ENCODE measurements at places on chromosomes 1 and 21.

- DNase-seq = no peak
These were observed 436.7 kb upstream of the TMPRSS15 start for GRCh38 chr21:18840239-18840638.

GRCh38 chr1:67345556-67345955 lies 37.9 kb downstream of the IL12RB2 start:
- DNase-seq = no peak

GRCh38 chr1:241532864-241533263 lies 686 bp downstream of the KMO start:
- no peak for DNase-seq

DNA sequence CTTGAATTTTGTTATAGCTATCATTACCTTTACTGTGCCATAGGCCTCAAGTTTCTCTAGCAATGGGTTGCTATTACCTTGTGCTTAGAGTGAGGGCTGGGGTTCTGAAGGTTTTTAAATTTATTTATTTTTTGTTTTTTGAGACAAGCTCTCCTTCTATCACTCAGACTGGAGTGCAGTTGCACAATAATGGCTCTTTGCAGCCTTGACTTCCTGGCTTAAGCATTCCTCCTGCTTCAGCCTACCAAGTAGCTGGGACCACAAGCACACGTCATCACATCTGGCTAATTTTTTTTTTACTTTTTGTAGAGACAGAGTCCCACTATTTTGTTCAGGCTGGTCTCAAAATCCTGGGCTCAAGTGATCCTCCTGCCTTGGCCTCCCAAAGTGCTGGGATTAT lies 41.5 kb downstream of the SNX27 start:
- DNase-seq = no peak

- DNase-seq = no peak
These were observed 144.3 kb downstream of the DNM3 start for GRCh38 chr1:171985639-171986038.

- DNase-seq = no peak
These were observed 5.4 kb upstream of the ZNF281 start for GRCh38 chr1:200415227-200415626.

GRCh38 chr1:161266202-161266601 lies 7.7 kb downstream of the PCP4L1 start:
- DNase-seq = no peak

- DNase-seq = no peak
These were observed 398.8 kb downstream of the DUSP10 start for GRCh38 chr1:221343136-221343535.

DNA sequence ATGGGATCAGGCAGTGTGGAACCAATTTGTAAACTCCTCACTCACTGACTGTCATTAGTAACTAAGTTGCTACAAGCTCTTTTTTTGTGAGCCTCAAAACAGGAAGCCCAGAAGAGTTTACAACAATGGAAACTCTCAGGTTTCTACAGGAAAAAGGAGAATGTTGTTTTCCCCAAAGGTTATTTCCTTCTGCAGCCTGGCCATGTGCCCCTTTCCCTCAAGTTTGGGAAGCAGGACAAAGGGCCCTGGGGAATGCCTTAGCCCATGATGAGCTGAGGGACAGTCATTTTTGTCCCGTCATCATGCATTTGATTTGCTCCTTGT lies 395.9 kb downstream of the KIF26B start:
- DNase-seq = no peak

- DNase-seq = peak; percentile 32
These were observed 1.9 kb downstream of the WDR26 start for GRCh38 chr1:224432672-224433040.

GRCh38 chr1:218498056-218498938 lies 153.2 kb downstream of the TGFB2 start:
- no peak for DNase-seq

DNA sequence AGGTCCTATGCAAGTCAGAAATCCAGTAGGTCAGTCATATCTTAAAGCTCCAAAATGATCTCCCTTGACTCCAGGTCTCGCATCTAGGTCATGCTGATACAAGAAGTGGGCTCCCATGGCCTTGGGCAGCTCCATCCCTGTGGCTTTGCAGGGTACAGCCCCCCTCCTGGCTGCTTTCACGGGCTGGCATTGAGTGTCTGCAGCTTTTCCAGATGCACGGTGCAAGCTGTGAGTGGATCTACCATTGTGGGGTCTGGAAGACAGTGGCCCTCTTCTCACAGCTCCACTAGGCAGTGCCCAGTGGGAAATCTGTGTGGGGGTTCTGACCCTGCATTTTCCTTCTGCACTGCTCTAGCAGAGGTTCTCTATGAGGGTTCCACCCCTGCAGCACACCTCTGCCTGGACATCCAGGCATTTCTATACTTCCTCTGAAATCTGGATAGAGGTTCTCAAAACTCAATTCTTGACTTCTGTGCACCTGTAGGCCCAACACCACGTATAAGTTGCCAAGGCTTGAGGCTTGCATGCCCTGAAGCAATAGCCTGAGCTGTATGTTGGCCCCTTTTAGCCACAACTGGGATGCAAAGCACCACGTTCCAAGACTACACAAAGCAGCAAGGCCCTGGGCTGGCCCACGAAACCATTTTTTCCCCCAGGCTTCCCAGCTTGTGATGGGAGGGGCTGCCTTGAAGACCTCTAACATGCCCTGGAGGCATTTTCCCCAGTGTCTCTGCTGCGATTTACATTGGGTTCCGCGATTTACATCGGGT lies 472.7 kb downstream of the NPHP4 start:
- DNase-seq = no peak

- DNase-seq = no peak
These were observed 11.9 kb downstream of the TSPAN2 start for GRCh38 chr1:115077286-115077983.

DNA sequence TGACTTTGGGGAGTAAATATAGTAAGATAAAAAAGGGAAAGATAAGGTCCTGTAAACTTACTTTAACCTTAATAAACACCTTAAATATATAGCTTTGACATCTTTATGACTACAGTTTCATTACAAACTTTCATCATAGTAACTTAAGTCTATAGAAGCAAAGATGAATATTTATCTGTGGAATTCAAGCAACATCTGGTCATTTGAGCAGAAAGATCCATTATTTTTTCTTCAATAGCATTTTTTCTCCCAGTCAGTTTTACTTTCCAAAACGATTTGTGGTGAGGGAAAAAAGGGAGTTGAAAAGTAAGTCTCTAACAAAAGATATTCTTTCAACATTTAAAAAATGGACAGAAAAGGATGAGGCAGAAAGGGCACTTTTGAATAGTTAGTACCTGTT lies 69.0 kb downstream of the HMCN1 start:
- DNase-seq = no peak

- no peak for DNase-seq
These were observed 15.7 kb upstream of the WDTC1 start for GRCh38 chr1:27218736-27219135.

DNA sequence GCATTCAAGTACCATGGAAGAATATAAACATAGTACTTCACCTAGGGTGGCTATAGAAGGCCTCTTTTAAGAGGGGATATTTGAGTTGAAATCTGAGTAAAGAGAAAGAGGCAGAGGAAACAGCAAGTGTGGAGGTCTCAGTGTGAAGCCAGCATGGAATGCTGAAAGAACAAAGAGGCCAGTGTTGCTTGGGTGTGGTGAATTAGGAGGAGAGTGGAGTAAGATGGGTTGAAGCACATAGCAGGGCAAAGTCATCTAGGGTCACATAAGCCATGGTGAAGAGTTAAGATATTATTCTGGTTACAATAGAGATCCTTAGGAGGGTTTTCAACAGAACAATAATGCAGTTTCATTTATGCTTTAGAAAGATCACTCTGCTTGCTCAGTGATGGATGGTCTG lies 37.5 kb downstream of the C1orf141 start:
- no peak for DNase-seq

DNA sequence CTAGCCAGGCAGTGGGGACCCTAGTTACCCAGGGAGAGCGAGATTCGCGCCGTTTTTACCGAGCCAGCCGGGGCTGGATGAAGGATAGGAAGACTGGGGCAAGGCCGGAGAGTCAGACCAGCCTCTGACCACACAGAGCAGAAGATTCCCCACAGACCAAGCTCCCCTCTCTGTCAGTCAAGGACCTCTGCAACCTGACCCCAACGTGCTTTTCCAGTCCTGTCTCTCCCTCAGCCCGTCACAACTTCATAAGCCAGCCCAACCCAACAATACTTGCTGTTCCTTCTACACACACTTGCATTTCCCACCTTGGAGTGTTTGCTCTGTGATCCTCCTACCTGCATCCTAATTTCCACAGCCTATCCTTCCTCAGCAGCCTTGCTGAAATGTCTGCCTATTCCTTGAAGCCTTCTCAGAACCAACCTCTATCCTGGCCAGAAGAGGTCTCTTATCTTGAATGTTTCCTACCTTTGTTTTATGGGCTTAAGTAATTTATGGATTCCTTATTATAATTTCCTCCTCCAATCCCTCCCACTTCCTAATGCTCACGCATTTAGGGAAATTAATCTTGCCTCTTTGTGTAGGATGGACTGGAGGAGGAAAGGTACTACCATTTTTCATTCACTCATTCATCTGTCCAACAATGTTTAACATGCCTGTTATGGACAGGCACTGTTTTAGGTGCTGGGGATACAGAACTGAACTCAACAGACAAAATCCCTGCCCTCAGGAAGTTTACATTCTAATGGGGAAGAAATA lies at the start of gene GSTM3:
TSS of gene GSTM3 (minus strand) at position 424 of the 759 bp plus-strand sequence. CDS start 751 bp downstream, outside the sequence.
- DNase-seq = no peak

DNA sequence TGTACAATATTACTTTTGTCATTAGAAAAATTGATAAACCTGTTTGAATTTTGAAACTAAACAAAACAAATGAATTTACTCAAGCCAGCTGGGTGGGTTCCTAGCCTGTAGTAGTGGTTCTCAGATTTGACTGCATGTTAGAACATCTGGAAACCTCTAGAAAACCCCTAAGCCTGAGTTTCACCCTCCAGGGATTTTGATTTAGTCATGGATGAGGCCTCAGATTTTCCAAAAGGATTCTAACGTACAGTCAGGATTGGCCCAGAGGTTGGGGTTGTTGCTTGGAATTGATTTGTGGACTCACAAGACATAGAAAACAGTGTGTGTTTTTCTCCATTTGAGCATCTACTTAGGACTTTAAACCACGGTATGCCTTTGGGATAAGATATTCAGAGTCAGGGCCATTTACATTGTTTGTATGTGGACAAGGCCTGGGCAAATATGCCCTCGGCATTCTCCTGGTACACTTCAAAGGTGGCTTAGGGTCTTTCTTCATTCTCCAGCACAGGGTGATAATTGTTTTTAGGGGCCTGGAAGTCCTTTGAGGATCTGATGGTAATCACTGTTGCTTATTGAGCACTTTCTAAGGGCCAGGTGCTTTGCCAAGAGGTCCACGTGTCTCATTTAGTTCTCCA lies 42.6 kb downstream of the ATP5PO start:
- no peak for DNase-seq

- no peak for DNase-seq
These were observed 262.3 kb downstream of the NFIA start for GRCh38 chr1:61344696-61345095.

DNA sequence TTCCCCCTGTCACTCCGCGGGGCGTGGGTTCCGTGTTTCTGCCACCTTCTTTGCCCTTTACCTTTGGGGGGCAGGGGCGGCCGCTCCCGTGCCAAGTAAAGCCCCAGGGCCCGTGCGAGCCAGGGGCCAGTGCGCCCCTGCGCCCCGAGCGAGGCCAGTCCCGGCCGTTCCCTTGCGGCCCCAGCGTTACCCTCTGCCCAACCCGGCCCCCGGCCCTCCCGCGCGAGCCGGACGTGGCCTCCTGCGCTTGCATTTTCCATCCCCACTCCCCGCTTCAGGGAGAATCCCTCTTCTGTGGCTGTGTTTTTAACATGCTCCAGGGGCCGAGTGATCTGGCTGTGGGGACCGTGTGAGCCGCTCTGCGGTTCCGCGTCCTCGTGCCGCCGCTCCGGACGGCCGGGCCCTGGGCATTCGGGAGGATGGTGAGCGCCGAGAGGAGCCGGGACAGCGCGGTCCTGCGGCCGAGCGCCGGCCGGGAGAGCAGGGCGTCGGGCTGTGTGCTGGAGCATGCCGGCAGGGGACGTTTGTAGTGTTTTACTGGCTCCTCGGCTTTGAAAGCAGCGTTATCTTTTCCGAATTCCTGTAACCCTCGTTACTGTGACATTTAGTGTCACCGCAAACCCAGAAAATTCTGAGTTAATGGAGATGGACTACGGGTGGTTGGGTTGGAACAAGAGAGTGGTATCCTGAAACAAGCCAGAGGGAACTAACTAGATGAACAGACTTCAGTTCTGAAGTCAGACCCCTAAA lies 1.0 kb downstream of the GALNT2 start:
- DNase-seq = no peak

DNA sequence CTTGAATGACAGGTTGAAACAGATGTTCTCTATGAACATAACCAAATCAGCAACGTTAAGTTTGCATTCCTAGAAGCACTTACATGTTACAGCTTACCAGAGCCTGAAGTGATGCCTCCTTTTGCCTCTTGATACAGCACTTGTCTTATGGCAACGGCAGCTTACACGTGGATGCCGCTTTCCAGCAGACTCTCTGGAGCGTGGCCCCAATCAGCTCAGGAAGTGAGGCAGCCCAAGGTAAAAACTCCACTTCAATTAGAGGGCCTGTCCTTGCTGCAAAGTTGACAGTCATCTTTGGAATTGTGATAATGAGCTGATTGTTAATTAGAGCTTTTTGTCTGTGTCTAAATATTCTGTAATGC lies 345.1 kb downstream of the RYR2 start:
- no peak for DNase-seq

DNA sequence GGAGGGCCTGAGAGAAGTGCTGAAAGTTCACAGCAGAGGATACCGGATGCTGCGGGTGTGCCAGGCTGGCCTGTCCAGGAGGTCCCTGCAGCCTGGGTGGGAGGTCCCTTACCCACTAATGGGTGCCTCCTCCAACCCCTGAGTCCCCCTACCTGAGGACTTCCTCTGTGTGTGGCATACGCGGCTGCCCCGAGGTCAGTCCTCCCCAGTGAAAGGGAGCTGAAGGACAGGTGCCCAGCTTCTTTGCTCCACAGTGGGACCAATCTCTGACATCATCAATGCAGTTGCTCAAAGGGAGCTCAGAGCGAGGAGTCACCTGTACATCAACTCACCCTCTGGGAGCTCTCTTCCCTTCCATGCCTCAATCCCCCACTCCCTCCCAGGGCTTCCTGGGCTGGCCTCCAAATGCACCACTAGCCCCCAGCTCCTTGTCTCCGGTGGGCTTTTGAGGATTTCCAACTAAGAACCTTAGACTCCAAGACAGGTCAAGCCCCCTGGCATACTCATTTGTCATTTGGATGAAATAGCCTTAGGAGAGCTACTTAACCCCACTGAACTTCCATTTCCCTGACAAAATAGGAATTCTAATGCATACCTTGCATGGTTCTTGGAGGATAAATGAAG lies 53.9 kb downstream of the PDE9A start:
- no peak for DNase-seq

DNA sequence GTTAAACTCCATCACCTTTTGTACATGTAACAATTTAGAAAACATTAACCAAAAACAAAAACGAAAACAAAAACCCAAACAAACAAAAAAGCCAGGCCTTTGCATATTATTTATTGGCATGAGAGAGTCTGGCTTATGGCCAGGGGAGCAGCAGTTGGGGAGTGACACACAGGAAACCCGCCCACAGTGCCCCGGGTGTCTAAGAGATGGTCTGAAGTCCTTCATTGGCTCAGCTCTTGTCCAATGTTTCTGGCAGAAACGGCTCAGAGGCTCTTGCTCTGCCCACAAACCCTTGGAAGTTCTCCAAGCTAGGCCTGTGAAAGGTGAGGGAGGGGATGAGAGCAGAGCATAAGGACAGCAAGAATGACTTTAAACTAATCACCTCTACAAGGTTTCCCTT lies 131.5 kb downstream of the CNIH3 start:
- DNase-seq = no peak

- DNase-seq = no peak
These were observed 28.4 kb downstream of the RRP1B start for GRCh38 chr21:43687566-43688399.
